Left ventricle myocardium inferior (tissue), 1 donor: ENCODE measurements at places on chromosomes 3 and 15. TPM values are rescaled to one million over a fixed set of nuclear protein-coding genes. Genes with fewer than 3 reads are reported as not detected.

GRCh38 chr3:37417297-37418082, 243.1 kb upstream of the LRRFIP2 start:
- DNase-seq: no peak

DNA sequence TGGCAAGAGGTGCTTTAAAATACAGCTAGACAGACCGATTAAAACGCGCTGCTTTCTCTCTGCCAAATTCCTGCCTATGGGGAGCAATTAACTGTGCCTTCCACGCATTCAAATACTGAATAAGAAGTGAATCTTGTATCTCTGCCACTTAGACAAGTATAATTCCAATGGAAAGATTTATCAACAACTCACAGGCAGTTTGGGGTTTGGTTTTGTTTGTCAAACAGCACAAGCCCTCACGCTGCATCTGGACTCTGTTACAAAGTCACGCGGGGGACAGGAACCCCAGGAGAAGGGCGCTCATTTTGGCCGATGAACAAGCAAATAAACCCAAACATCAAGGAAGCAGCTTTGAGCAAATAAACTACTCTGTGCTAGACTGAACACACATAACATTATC, 61.8 kb upstream of the TMCO5A start:
- no peak for DNase-seq

DNA sequence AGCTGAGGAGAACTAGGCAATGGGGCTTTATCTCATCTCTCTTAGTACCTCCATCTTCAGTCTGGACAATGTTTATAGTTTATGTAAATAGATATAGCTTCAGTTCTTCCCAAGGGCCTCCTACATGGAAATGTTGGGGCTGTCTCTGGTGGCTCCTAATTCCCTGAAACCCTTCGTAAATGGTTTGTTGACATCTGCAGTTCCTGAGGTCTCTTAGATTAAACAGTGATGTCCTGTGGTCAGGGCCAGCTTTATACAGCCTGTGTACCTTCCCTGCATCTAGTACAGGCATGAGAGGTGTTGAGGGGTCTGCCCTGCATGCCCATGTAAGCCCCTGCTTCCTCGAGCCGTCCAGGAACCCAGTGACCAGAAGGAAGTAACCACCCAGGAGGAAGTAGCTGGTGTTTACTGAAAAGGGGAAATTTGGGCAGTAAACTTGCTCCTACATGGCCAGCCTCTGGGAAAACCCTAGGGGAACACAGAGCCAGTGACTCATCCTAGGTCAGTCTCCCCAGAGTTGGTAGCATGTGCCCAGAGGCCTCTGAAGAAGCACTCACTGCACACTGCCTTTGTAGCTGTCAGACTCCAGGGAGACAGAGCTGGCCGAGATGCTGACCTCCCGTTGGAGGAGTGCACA, 4.7 kb upstream of the TBC1D2B start:
- DNase-seq: no peak

GRCh38 chr3:39819899-39820298, 10.5 kb downstream of the MYRIP start:
- DNase-seq: no peak

SPG11 gene
- total RNA-seq: 49.6 TPM

GRCh38 chr3:34727700-34728099, 911.6 kb upstream of the ARPP21 start:
- DNase-seq: no peak

CYP8B1 gene
- total RNA-seq: not detected

TIGIT gene
- not detected for total RNA-seq

GRCh38 chr15:58518626-58519025, 86.8 kb downstream of the LIPC start:
- DNase-seq: no peak

GRCh38 chr3:64016941-64017620, 6.2 kb downstream of the PSMD6 start:
- no peak for DNase-seq
